Activated T-cell treated with anti-CD3 and anti-CD28 coated beads, Interleukin-2, amount 50 U/mL, for 48 hours (primary cell): ENCODE measurements at places on chromosomes 7 and 10.

DNA sequence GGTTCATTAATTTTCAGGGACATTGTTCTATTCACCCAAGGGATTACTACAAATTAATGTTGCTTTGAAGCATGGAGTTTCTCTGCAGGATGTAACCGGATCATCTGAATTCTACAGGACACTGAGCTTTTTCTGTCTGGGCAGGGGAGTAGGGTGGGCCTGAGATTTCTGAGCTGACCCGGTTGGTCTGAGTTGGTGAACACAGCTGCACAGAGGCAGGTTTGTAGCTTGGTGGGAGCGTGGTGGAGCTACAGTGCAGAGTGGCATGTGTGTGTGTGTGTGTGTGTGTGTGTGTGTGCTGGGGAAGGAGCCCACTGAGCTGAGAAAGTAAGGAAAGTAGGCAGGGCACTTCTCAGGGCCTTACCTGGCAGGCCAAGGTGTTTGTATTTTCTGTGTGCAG lies 62.6 kb downstream of the SH2D4B start:
- no peak for DNase-seq

- peak; percentile 56 for DNase-seq
Observed at GRCh38 chr10:12350167-12350872, 973 bp downstream of the CAMK1D start.

GRCh38 chr10:787933-788651 lies 98.6 kb upstream of the DIP2C start:
- DNase-seq: no peak

- no peak for DNase-seq
Observed at GRCh38 chr10:62457196-62457595, 83.0 kb downstream of the ZNF365 start.

DNA sequence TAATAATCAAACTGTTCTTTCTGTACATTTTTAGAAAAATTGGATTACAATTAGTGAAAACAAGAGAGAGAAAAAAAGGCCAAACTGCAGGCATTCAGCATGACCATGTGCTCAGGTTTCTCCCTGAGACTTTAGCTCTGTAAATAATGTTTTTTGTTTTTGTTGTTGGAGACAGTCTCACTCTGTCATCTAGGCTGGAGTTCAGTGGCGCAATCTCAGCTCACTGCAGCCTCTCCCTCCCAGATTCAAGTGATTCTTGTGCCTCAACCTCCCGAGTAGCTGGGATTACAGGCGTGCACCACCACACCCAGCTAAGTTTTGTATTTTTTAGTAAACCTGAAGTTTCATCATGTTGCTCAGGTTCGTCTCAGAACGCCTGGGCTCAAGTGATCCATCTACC lies 23.0 kb downstream of the BZW2 start:
- DNase-seq: no peak

GRCh38 chr7:37536706-37537105 lies 88.0 kb upstream of the ELMO1 start:
- no peak for DNase-seq

DNA sequence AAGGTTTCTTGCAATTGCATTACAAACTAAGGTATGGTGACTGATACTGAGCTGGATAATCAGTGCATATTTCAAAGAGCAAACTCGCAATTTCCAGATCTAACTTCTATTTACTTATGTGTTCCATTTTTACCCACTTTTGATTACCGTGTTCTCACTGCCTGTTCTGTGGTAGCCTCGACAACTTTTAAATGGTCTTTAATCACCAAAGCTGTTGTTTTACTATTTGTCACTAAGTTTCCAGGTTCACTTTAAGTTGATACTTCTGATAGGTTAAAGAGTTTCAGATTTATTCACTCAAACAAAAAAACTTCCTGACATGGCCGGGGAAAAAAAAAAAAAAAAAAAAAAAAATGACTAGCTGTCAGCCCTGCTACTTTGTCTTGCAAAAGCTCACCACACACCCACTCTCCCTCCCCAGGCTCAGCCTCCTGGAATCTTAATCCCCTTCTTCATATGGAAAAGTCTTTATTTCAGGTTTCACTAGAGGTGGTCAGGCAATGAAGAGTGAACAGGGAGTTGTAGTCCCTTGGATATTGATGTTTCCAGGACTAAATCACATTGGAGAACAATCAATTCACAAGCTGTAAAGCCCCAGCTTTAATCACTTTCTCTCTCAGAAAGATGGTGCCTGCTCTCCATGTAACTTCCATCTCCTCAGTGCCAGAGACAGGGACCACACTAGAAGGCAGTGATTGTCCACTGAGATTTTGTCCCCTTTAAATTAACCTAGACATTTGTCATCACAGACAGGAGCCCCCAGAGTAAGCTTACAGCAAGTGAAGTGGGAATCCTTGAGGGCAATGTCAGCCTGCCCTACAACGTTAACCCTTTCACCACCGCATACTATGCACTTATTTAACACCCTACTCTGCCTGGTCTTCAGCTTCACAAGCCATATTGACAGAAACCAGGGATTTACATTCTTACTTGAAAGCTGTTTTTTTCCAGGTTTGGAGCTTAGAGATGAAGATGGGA lies 749.1 kb upstream of the SORCS1 start:
- DNase-seq: no peak

DNA sequence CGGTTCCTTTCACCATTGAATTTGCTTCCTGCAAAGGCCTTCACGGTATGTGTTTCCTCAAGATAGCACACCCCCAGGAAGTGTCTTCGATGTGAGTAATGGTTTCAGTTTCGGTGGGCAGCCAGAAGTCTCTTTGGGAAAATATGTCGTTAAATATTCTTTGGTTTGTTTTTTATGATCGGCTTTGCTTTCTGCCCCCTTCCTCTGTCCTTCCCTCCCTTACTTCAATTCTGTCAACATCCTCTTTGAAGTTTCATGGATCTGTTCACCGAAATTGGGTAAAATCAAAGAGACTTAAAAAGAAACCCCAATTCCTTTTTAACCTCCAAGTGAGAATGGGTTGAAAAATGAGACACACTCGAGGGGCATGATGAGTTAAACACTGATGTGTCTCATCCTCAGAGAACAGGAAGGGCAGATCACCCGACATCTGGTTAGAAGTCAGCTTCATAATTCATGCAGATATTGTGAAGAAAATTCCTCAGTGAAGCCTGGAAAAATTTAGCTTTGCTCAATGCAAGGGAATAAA lies 170.8 kb upstream of the HABP2 start:
- no peak for DNase-seq

GRCh38 chr10:788796-789748 lies 99.6 kb upstream of the DIP2C start:
- DNase-seq: peak; percentile 63

- DNase-seq: no peak
Observed at GRCh38 chr7:158825628-158826289, 3.5 kb downstream of the ESYT2 start.

- DNase-seq: no peak
Observed at GRCh38 chr10:26698909-26699308, 1.4 kb downstream of the PDSS1 start.

GRCh38 chr7:107150375-107151073 lies 18.3 kb upstream of the HBP1 start:
- peak; percentile 77 for DNase-seq

- DNase-seq: peak; percentile 24
Observed at GRCh38 chr10:112471878-112472487, 25.0 kb downstream of the VTI1A start.

GRCh38 chr7:85770332-85770731 lies 583.5 kb upstream of the SEMA3D start:
- DNase-seq: no peak

DNA sequence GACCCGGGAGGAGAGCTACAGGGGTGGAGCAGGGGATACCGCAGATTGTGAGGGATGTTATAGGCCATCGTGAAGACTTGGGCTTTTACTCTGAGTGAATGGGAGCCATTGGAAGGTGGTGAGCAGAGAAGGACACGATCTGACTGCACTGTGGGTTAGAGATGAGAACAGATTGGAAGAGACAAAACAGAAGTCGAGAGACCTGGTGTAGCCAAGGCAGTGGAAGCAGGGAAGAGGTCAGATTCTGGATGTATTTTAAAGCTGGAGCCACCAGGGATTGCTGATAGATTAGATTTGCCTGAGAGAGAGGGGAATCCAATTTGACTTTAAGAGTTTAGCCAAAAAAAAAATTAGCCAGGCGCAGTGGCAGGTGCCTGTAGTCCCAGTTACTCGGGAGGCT lies 21.6 kb upstream of the EEPD1 start:
- DNase-seq: no peak

- DNase-seq: no peak
Observed at GRCh38 chr7:128962899-128963298, 25.2 kb downstream of the IRF5 start.

DNA sequence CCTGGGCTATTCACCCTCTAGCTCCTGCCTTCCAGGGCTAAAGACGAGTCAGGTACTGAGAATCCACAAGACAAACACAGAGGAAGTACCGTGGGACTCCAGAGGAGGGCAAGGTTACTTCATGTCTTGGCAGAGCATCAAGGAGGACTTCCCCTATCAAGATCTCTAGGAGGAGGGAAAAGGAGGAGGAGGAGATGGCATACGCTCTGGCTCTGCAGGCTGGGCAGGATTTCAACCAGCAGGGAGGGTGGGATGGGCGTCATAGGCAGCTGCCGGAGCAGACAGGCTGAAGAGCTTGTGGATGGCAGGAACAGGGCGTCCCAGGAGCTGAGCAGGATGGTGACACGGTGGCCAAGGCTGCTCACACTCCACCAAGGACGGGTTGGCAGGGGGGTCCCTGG lies 21.3 kb downstream of the MDH2 start:
- DNase-seq: no peak

- no peak for DNase-seq
Observed at GRCh38 chr10:118373786-118374185, 31.7 kb upstream of the FAM204A start.

GRCh38 chr7:24587853-24588252 lies 14.6 kb downstream of the PALS2 start:
- DNase-seq: peak; percentile 42

GRCh38 chr10:112369495-112370423 lies 4.2 kb upstream of the ACSL5 start:
- no peak for DNase-seq

- DNase-seq: no peak
Observed at GRCh38 chr7:134966691-134967090, 19.6 kb upstream of the AGBL3 start.

DNA sequence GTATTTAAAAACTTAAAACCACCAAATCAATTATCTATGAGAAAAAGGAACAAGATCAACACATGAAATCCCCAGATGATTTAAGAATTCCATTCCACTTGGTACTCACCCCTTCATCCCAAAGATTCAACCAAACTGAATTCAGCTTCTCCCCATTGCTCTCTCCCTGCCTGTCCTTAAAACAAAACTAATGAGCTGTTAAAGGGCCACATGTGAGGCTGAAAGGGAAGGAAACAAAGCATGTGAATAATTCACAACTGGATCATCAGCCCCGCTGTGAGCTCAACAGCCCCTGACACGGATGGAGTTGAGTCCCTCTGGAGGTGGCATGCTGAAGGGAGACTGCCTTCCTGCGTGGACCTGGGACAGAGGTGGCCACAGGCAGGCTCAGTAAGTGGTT lies 32.9 kb downstream of the VOPP1 start:
- no peak for DNase-seq

DNA sequence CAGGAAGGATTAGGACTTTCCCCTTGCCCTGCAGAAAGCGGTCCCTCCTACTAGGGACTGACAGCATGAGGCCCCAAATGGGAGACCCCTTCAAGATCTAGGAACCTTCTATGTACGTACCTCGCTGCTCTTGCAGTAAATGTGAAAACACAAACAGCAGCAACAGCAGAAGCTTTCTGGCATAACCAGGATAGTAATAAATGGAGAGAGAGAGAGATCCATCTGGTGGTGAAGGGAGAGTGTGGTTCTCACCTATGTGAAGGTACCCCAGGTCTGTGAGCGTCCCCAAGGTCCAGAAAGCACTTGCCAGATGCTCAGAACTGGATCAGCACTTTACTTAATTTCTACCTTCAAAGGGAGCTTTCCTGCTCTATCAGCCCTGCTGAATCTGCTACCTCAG lies 592.7 kb downstream of the PARD3 start:
- DNase-seq: no peak

DNA sequence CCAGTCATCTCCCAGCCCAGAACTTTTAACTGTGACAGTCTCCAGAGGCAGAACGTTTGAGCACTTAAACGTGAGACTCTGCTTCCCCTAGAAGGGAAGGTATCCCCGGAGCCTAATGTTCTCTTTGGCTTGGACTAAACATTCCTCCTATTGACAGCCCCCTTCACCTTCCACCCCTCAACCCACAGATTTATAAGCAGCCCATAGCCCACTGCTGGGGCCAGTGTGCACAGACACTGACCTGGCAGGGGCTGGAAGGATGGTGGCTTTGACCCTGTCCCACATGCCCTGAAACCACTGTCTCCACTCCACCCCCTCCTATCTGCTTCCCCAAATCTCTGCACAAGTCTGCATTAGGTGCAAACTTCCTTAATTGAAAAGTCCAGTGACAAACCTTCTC lies 715.0 kb upstream of the IGFBP3 start:
- no peak for DNase-seq

- DNase-seq: no peak
Observed at GRCh38 chr7:125154930-125155329, 225.3 kb upstream of the POT1 start.

GRCh38 chr10:78808736-78809367 lies 259.9 kb upstream of the ZMIZ1 start:
- no peak for DNase-seq

DNA sequence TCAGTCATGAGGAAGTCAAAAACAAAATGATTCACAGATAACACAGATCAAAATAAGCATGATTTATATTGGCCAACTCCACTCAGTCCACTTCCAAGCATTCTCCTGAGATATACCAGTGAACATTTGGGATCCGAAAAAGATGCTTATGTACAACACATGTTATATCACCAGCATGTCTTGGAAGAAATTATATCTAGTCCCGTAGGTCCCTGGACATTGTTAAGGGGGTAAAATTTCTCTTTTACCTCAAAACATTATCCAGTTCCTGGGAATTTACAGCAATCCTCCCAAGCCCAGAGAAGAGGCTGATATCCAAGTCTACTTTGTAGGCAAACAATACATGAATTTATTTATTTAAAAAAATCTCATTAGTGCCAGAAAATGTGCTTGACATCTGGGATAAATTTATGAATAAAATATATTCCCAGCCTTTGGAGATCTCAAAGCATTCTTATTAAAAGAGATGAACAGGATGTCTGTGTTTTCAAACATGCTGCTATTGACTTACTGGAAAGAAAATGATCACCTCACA lies 582.2 kb upstream of the ZWINT start:
- DNase-seq: no peak

GRCh38 chr7:99203092-99203491 lies 4.8 kb downstream of the KPNA7 start:
- no peak for DNase-seq

GRCh38 chr10:113292743-113293142 lies 260.1 kb upstream of the HABP2 start:
- no peak for DNase-seq

DNA sequence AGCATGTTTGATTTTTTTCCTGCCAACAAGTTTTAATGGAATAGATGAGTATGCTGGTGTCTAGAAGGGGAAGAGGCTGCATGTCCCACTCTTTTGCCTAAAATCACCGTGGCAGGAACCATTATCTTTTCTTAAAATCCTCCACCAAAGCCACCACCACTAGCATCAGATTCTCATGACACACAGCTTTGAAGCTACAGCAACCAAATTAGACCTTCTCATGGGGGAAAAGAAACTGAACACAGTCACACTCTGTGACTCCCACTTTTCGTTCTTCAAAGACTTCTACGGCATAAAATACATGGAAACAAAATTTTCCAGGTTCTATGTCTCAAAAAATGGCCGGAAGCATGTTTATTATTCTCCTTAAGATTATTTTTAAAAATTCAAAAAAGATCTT lies 81.8 kb downstream of the SGMS1 start:
- DNase-seq: no peak
